ENCODE measurements at places on chromosomes 11 and 22.

- peak; percentile 16 for DNase-seq
These were observed 108.8 kb upstream of the CD44 start for GRCh38 chr11:35029979-35030682.

DNA sequence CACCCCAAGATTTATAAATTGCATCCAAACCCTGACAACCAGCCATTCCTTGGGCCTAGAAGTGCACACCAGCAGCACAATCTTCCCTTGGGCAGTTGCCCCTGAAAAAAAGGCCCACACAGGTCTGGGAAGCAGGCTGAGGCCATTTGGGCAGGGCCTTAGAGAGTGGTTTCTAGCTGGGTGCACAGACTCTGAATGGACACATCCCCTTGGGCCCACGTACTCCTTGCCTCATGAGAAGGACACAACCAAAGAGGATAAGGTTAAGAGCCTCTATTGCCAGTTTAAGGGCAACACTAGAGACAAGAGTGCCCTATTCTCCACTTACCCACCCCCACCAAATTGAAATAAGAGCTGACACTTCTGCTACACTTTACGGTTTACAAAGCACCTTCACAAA, 933 bp upstream of the PANX3 start:
- no peak for DNase-seq

DNA sequence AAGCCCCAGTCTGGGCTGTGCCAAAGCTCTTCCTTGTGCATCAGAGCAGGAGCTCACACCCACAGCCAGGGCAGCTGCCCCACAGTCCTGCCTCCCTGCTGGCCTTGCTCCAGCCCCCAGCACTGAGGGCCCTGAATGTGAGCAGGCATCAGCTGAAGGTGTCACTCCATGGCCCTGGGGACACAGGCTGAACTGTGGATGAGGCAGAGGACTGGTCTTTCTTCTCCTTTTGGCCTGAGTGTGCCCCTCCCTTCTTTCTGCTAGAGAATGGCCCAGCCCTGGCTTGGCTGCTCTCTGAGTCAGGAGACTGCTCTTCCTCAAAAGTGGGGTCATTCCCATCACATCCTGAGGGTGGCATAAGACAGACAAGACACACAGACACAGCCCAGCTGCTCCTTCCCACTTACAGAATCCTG, 16.2 kb downstream of the OTOG start:
- DNase-seq = no peak

DNA sequence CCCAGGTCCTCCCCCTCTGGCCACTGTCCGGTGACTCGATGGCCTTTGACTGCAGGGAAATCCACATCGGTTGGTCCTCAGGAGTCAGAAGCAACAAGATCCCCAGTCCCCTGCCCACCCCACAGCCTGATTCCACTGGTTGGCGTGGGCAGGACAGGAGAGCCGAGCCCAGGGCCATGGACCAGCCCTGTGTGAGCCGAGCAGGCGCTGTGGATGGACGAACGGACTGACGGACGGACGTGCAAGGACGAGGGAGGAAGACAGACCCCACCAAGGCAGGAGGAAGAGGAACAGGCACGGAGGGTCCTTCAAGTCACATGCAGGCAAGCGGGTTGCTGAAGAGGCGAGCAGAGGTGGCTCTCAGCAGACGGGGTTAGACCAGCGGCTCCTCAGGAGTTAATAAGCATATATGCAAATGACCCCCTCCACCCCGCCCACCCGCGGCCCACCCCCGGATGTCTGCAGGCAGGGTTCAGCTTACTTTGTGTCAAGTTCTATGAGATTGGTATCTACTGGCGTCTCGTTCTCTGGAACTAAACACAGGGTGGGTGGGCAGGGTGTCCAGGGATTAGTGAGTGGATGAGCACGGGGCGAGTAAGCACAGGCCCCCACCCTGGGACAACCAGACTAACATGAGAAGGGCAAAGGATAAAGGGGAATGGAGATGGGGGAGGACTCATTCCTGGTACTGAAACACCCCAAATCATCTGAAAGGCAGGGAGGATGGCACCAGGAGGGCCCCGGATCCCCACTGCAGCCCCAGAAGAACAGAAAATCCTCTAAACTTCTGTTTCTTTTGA, 26.8 kb downstream of the TPBGL start:
- no peak for DNase-seq

DNA sequence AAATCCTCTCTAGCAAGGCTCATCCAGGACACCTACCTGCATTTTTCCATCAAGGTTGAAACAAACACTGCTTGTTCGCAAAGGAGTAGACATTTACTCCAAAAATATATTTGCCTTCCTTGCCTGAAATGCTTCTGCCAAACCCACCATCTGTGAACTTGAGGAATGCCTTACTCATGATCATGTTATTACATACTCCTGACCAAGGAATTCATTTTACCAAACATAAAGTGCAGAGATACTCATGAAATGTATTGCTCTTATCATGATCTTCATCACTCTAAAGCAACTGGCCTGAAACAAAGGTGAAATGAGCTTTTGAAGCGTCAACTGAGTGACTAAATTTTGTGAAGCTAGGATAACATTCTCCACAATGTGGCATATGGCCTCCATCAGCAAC, 243.1 kb upstream of the CCDC179 start:
- no peak for DNase-seq
